ENCODE measurements at places on chromosomes 12 and 14. TPM values are rescaled to one million over a fixed set of nuclear protein-coding genes. Genes with fewer than 3 reads are reported as not detected.

- no peak for DNase-seq
- H3K36me3 ChIP-seq = no peaks in the 10 kb centered on the region
- H3K4me1 ChIP-seq = peaks cover 9% of the 10 kb centered on the region
These were observed 49.5 kb downstream of the TSPAN19 start for GRCh38 chr12:84986586-84986985.

DNA sequence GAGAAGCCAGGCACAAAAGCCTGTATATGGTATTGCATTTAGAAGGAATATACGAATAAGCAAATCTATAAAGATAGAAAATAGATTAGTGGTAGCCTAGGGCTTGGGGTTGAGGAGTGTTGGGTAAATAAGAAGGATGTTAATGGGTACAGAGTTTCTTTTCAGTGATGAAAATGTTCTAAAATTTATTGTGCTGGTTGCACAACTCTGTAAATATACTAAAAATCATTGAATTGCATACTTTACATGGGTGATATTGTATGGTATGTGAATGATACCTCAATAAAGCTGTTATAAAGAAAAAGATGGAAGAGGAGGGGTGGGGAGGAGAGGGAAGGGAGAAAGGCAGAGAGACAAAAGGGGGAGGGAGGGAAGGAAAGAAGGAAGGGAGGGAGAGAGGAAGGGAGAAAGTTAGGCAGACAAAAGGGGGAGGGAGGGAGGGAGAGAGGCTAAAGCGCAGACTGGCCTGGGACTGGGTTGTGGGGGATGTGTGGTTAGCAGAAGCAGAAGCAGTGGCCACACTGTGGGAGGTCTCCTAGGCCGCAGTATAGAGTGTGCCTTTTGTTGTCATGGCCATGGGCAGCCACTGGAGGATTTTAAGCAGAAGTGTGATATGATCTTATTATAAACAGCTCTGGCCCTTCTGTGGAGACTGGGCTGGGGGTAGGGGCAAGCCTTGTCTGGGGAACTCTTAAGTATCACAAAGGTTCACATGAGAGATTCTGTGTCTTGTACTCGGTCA, 73.6 kb upstream of the ELK3 start:
- H3K36me3 ChIP-seq = no peaks in the 10 kb centered on the region
- H3K27me3 ChIP-seq = no peaks in the 10 kb centered on the region
- H3K4me1 ChIP-seq = peaks cover 18% of the 10 kb centered on the region
- no peak overlapping the region for H3K4me3 ChIP-seq

- H3K4me1 ChIP-seq = peaks cover 39% of the 10 kb centered on the region
- DNase-seq = peak; percentile 92
- H3K4me3 ChIP-seq = peak within 1 kb of the TSS; percentile 93
- H3K27ac ChIP-seq = peak within 1 kb of the TSS; percentile 99
These were observed at the start of gene NDRG2 for GRCh38 chr14:21024585-21025370. TSS of gene NDRG2 (minus strand) at chr14:21025061. CDS start at chr14:21023315, 1,746 bp downstream.

DNA sequence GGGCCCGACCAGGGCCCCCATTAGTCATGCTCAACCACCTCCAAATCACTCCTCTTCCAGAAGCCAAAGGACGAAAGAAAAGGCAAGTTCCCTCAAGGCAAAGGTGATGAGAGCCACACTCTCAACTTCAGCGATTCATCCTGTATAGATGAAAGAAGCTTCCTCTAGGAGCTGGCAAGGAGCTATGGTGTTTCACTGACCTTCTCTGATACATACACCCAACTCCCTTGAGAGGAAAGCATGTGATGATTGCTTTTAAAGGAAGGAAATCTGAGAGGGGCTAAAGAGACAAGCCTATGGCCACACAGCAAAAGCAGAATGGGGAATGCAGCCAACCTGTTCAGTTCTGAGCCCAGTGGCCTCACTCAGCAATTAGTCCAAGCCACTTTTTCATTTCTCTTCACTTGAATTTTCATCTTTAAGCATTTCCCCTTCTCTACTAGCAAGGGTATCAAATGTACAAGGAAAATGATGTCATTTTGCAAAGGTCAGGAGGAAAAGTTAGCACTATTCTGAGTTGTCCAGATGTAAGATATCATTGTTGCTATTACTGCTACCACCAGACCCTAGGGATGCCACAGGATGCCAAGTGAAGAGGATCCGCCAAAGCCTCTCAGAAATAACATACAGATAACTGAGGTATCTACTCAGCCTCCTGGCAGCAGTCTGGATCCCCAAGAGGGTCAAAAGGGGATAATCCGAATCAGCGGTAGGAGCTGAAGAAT, 82.5 kb downstream of the MAP3K9 start:
- H3K27ac ChIP-seq = no peak overlapping the region
- peaks cover 27% of the 10 kb centered on the region for H3K36me3 ChIP-seq
- H3K4me1 ChIP-seq = peaks cover 6% of the 10 kb centered on the region
- no peak overlapping the region for H3K4me3 ChIP-seq
- DNase-seq = no peak

DNA sequence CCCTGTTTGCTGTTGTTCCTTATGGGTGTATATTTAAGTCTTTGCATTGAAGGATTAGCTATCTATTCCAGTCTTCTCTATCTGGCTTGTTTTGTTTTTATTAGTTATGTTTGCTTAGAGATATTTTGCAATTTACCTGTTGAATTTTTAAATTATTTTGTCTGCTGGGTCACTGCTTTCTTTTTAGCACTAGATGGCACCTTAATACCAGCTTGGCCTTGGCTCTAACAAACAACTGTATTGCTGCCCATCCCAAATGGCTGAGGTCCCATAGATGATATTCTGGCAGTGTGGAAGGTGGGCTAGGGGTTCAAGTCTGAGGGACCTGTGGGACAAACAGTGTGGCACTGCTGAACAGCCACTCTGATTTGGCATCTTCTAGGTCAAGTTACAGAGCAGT, 144.0 kb upstream of the FBXO33 start:
- no peaks in the 10 kb centered on the region for H3K27me3 ChIP-seq
- no peak for DNase-seq
- no peaks in the 10 kb centered on the region for H3K4me1 ChIP-seq
- peaks cover 3% of the 10 kb centered on the region for H3K36me3 ChIP-seq
- H3K27ac ChIP-seq = no peak overlapping the region

GRCh38 chr12:53948650-53949593, 5.8 kb upstream of the HOXC12 start:
- H3K27me3 ChIP-seq = peaks cover 100% of the 10 kb centered on the region
- no peak for DNase-seq

GRCh38 chr12:25248137-25248536, 2.6 kb downstream of the KRAS start:
- peak; percentile 23 for DNase-seq
- peaks cover 15% of the 10 kb centered on the region for H3K36me3 ChIP-seq
- peaks cover 14% of the 10 kb centered on the region for H3K27me3 ChIP-seq
- H3K4me1 ChIP-seq = peaks cover 31% of the 10 kb centered on the region

- DNase-seq = no peak
- H3K36me3 ChIP-seq = no peaks in the 10 kb centered on the region
- H3K27ac ChIP-seq = no peak overlapping the region
These were observed 690 bp downstream of the AKAP6 start for GRCh38 chr14:32329690-32330285.

- H3K36me3 ChIP-seq = peaks cover 4% of the 10 kb centered on the region
- H3K27ac ChIP-seq = no peak overlapping the region
- no peak for DNase-seq
- H3K27me3 ChIP-seq = no peaks in the 10 kb centered on the region
- no peaks in the 10 kb centered on the region for H3K4me1 ChIP-seq
These were observed 188.1 kb downstream of the SLC5A8 start for GRCh38 chr12:101021911-101022388.

PRICKLE1 gene
- total RNA-seq = 11.7 TPM

LYZ gene
- 1.1 TPM for total RNA-seq

PPP1R12A gene
- 83.8 TPM for total RNA-seq

Data from WTC11 (cell line).